Testis (tissue), 5 donors: ENCODE measurements at places on chromosomes 7 and 10. TPM values are rescaled to one million over a fixed set of nuclear protein-coding genes. Genes with fewer than 3 reads are reported as not detected.

Gene GPR141
- total RNA-seq: 2.5 TPM

Gene TMEM196
- total RNA-seq: 0.12 TPM

Gene CLDN4
- total RNA-seq: 0.94 TPM

Gene OR2A1
- total RNA-seq: 0.37 TPM

Gene CYP3A7
- total RNA-seq: not detected

Gene ICA1
- 33.6 TPM for total RNA-seq
